ENCODE measurements at places on chromosomes 6 and 20.

DNA sequence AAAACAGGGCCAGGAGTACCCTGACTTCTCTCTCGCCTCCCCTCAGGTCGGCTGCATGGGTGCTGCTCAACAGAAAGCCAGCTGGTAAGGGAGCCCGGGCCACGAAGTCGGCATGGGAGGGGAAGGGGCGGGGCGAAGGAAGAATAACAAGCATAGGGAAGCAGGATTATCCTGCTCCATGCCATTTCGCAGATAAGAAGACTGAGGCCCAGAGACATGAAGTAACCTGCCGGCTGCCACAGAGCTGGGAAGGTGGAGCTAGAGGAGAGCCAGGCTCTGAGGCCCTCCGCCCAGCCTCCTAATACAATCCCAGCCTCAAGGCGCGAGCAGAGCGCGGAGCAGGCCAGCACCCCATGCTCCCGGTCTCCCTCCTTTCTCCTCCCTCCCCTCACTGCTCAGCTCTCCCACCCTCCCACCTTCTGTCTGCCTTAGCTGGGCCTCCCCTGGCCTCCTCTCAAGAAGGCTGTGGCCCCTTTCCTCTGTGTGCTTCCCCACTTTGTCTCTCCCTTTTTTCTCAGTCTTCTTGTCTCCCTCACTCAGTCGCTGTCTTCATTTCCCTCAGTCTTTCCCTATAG, 13.2 kb upstream of the HMGA1 start:
- no peak for DNase-seq

DNA sequence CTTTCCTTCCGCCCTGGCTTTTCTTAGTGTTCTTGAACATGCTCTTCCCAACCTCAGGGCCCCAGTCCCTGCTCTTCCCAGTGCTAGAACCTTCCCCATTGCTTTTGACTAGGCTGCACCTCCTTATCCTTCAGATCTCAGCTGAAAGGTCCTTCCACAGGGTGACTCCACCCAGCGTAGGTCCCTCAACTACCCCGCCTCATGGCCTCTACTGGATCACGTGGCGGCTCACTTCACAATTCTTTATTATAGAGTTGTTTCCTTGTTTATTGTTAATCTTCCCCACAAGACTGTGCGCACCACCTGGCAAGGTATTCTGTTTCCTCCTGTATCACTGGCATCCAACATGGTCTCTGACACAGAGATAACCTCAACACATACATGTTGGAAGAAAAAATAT, 31.2 kb downstream of the TTLL9 start:
- no peak for DNase-seq

- DNase-seq: no peak
Observed at GRCh38 chr6:30169658-30170614, 6.6 kb downstream of the TRIM15 start.

DNA sequence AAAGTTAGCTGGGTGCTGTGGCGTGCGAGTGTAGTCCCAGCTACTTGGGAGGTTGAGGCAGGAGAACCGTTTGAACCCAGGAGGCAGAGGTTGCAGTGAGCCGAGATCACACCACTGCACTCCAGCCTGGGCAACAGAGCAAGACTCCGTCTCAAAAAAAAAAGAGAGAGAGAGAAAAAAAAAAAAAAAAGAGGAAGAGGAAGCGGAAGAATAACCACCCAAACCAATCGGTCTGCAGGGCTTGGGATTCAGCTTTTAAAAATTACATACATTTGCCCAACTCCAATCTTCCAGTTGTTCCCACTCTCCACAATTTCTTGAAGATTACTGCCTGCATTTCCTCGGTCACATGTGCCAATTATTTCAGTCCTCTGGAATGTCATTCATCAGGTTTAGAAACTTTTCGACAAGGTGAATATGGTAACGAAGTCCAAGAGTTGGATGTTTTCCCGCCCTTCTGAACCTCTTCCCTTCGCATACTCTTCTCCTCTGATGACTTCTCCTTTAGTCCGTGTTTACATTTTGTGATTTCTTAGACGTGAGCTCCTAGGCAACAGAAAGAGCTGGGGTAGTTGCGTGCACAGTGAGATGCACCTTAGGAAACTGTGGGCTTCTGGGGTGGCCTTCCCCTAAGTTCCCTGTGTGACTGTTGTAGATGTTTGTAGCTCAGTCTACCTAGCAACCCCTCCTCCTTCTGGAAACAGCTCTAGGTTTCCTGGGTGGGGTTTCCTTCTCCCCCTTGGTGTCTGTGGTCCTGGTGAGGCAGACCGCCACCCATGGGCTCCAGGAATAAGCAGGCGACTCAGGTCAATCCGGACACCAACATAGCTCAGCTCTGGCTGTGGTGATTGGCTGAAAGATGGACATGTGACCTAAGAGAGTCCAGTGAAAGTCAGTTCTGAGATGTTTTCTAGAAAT, 63.0 kb upstream of the NCOA3 start:
- DNase-seq: no peak

DNA sequence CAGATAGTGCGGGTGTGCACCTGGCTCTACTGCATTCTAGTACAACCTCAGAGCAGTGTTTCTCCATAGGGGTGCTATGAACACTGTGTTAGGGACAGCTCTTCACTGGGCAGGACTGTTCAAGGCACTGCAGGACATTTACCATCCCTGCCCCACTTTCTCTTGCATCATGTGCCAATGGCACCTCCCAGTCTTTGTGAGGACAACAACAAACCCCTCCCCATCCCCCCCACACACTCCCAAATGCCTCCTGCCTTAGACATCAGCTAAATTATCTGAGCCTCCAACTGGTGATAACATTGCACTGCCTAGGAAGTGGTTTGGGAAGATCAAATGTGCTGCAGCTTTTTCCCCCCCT, 98.9 kb downstream of the FYN start:
- DNase-seq: peak; percentile 55

DNA sequence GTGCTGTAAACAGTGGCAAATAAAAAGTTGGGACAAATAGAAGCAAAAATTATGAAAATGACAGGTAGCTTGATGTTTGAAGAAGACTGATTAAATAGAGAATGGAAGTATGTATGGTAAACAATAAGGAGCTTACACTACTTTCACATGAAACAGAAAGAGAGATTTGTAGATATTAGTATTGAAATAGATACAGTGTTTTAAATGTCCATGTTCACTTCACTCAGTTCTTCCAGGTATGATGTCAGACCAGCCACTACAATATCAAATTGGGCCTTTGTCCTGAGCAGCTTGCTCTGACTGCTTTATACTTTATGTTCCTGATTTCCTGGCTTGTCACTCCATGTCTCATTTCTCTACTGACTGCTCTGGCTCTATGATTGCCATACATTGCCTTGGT, 107.5 kb downstream of the CENPW start:
- DNase-seq: no peak

- peak; percentile 27 for DNase-seq
Observed at GRCh38 chr6:137944793-137945498, 77.9 kb downstream of the TNFAIP3 start.

- no peak for DNase-seq
Observed at GRCh38 chr6:169803816-169804340, 52.5 kb downstream of the ERMARD start.

- no peak for DNase-seq
Observed at GRCh38 chr20:63061051-63061770, 54.4 kb upstream of the BHLHE23 start.

Data from HS-27A (cell line).